ENCODE measurements at places on chromosomes 16 and 17.

DNA sequence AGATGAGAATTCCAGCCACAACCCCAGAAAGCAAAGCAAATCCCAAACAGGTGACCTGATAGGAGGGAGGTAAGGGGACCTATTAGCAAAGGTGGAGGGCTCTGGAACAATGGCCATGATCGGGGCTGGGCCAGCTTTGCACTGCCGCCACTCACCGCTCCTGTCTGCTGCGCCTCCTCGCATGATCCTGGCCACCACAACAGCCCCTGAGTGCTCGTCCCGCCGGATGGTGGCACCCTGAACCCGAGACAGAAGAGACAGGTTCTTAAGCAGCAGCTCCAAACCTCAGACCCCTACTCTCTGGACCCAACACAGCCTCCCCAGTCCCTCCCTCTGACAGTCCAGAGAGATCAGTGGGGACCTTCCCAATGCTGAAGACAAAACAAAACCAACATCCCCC, 5.3 kb downstream of the MPP3 start:
- no peak for DNase-seq

- DNase-seq = no peak
These were observed 18.1 kb downstream of the C17orf100 start for GRCh38 chr17:6669479-6670212.

- no peak for DNase-seq
These were observed 7.4 kb downstream of the CBFB start for GRCh38 chr16:67036323-67036741.

- no peak for DNase-seq
These were observed 71.7 kb downstream of the CDC27 start for GRCh38 chr17:47117386-47117785.

DNA sequence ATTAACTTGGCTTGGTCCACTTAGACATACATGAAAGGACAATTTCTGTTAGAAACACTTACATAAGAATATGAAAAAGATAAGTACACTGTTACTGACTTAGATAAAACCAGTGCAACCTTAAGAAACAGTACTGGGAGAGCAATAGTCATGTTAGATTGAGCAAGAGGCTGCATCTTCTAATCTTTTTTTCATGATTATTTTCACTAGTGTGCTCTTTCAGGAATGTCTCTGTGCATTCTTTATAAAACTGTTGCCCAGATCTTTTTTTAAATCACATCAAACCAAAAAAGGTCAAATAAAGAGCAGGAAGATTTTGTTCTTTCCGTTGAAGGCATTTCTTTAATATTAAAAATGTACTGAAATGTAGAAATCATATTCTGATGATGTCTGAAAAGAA, 100.7 kb upstream of the AXIN2 start:
- no peak for DNase-seq

- DNase-seq = no peak
These were observed 943 bp upstream of the COTL1 start for GRCh38 chr16:84618581-84619460.

- DNase-seq = no peak
These were observed 13.5 kb downstream of the CA4 start for GRCh38 chr17:60163108-60163784.

GRCh38 chr16:4214215-4214621, 27.7 kb downstream of the SRL start:
- no peak for DNase-seq
